ENCODE measurements at places on chromosomes 3 and 15.

GRCh38 chr3:156359368-156359767 lies 195.5 kb downstream of the SSR3 start:
- no peak for DNase-seq

DNA sequence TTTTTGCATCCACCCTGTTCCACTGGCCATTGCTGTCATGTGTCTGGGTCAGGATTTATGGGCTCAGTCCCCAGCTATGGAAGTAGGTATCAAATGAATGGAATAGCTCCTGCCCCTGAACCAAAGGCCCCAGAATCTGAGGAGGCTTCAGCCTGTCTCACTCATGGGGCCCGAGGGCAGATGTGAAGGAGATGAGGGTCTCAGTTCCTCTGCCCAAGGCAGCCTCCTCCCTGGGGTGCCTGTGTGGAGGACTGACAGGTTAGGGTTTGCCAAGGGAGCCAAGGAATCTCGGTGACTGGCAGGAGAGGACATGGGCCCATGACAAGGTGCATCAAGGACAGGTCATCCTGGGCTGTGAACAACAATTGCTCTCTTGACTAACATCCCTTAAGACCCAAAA lies 70.4 kb downstream of the CPN2 start:
- DNase-seq, result no peak

- peak; percentile 94 for DNase-seq
Observed at GRCh38 chr15:68277603-68278344, at the start of gene FEM1B. TSS of gene FEM1B (plus strand) at chr15:68277745. CDS start at chr15:68278418, 673 bp downstream.

GRCh38 chr15:45417303-45417950 lies 39.1 kb upstream of the GATM start:
- no peak for DNase-seq

GRCh38 chr15:70715840-70716485 lies 47.4 kb downstream of the UACA start:
- peak; percentile 30 for DNase-seq

Data from fibroblast of skin of scalp (primary cell).